ENCODE measurements at places on chromosomes 13 and 19.

DNA sequence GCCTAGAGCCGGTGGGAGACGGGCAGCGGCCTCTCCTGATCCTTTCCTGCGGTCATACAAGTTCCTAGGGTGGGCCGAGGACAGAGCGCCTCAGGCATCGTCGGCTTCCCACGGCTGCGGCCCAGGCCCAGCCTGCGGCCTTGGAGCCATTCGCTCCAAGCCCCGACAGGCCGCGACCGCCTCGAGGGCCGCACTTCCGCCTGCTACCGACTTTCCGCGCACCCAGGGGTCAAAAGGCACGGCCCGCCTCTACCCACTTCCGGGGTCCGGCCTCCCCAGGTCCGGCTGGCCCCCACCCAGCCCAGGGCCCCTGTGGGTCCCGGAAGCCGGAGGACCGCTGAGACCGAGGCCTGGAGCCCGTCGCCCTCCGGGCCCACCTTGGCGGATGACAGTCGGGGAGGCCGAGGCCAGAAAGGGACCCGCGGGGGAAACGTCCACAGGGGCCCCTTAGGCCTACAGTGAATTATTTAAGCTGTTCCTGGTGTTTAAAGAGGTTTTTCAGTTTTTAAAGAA is 16.2 kb downstream of the ZIC2 start:
- DNase-seq: no peak

GRCh38 chr13:78036841-78037240 is 118.2 kb upstream of the EDNRB start:
- DNase-seq: no peak

DNA sequence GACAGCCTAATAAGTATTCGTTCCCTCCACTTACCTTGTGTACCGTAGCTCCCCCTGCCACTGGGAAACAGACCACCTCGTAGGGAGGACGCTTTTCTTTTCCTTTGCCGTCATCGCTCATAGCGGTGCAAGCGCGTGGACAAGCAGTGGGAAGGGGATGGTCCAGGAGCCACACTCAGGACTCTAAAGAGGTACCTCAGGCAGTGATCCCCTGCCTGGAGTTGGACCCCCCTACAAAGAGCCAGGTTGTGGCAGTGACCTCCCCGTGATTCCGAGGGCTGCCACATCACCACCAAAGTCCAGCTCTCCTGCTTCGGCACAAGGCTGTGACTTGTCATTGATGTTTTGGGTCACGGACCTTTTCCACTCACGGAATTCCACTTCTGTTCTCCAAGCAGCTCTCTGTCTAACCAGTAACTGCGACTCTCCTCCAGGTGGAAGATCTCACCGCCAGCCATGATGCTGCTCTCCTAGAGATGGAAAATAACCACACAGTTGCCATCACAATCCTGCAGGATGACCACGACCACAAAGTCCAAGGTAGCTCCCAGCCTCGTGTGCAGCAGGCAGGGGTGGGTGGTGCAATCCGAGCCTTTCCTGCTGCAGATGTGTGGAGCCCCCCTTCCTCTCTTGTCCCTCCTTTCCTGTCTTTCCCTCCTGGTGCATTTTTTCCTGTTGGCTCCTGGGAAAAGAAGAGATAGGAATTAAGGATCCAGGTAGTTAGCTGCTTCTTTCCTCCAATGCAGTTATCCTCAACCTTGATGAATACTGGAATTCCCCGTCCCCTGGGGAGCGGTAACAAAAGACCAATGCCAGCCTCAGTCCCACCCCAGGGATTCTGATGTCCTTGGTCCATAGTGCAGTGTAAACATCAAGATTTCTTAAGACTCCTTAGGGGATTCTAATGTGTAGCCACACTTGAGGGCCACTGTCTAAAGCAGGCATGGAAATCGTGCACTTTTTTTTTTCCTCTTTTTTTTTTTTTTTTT is 107.7 kb downstream of the SLC7A1 start:
- DNase-seq: no peak

- no peak for DNase-seq
These were observed 24.0 kb upstream of the TBC1D4 start for GRCh38 chr13:75506018-75506417.

DNA sequence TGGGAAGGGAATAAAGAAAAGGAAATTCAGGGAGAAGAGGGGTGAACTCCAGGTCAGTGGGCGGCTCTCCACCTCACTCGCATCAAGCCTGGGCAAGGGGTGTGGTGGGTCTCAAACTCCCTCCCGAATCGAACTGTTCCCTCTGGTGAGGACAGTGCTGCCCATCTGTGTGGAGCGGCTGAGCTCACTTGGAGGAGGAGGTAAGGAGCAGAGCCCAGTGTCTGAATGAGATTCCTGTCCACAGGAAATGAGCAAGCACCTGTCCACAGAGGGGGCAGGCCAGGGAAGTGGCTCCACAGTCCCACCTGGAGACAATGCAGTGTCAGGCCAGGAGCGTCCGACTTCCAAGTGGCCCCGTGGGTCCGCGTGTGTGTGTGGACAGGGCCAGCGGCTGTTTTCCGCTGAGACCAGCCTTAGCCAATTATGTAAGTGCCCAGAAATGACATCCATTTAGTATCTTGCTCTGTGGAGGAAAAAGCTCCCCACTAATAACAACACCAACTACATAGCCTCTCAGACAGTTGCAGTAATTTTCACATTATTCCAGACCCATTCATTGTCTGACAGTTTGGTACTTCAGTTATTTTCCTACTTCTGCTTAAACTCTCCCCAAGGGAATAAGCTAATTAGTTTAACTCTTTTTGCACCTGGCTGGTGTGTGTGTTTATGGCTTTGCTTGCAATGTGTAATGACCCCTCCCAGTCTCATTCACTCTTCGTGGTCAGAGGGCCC is 114.6 kb downstream of the SOX1 start:
- no peak for DNase-seq

DNA sequence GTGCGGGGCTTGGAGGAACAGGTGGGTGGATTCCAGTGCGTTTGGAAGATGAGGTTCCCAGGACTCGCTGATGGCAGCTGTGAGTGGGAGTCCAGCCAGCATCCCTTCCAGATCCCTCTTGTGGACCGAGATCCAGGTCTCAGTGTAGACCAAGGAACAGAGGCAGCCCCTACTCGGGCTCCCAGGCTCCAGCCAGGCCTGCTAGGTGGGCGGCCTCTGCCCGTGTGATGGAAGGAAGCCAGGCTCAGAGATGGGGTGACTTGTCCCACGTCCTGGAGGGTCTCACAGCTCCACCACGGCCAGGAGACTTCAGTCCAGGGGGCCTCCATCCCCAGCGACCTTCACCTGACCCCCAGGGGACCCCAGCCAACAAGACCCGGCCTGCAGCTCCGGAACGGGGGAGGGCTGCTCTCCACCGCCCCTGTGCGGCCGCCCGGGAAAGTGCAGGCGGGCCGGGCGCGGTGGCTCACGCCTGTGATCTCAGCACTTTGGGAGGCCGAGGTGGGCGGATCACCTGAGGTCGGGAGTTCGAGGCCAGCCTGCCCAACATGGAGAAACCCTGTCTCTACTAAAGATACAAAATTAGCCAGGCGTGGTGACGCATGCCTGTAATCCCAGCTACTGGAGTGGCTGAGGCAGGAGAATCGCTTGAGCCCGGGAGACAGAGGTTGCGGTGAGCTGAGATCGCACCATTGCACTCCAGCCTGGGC is 729 bp upstream of the MADCAM1 start:
- no peak for DNase-seq

- DNase-seq: no peak
These were observed 145.1 kb downstream of the PCCA start for GRCh38 chr13:100234006-100234405.

DNA sequence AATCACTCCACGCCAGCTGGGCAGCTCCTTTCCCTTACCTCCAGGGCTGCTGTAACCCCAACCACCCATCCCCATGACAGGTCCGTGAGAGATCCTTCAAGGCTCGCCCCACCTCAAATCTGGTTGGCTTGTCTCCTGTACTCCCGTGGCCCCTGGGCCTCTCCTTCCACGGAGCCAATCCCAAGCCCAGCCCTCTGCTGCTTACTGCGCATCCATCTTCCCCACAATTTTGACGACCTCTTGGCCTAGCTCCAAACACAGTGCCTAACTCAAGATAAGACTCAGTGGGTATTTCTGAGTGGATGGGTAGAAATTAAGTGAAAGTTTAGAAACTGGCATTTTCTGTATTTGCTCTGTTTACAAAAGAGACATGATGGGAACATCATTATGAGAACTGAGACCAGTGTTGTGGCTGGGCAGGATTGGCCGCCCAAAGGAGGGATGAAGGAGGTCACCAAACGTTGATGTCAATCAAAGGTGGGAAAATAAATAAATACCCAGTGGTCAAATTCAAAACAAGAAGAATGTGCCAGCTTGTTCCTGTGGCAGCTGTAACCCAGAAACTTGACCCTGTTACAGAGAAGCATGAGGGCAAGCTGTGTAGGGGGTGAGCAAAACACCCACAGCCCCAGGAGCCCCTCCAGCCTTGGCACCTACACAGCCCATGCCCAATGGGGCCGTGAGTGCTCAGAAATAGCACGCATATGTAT is 162.2 kb downstream of the ABCC4 start:
- no peak for DNase-seq

GRCh38 chr13:27053902-27054595 is 117.6 kb downstream of the USP12 start:
- DNase-seq: no peak

GRCh38 chr19:2032296-2032941 is 16.9 kb upstream of the BTBD2 start:
- DNase-seq: no peak

GRCh38 chr19:53906211-53907192 is 2.6 kb upstream of the CACNG7 start:
- DNase-seq: no peak

- DNase-seq: no peak
These were observed 14.2 kb upstream of the LATS2 start for GRCh38 chr13:21075379-21076249.

GRCh38 chr19:43765109-43765876 is 10.5 kb upstream of the SMG9 start:
- no peak for DNase-seq

DNA sequence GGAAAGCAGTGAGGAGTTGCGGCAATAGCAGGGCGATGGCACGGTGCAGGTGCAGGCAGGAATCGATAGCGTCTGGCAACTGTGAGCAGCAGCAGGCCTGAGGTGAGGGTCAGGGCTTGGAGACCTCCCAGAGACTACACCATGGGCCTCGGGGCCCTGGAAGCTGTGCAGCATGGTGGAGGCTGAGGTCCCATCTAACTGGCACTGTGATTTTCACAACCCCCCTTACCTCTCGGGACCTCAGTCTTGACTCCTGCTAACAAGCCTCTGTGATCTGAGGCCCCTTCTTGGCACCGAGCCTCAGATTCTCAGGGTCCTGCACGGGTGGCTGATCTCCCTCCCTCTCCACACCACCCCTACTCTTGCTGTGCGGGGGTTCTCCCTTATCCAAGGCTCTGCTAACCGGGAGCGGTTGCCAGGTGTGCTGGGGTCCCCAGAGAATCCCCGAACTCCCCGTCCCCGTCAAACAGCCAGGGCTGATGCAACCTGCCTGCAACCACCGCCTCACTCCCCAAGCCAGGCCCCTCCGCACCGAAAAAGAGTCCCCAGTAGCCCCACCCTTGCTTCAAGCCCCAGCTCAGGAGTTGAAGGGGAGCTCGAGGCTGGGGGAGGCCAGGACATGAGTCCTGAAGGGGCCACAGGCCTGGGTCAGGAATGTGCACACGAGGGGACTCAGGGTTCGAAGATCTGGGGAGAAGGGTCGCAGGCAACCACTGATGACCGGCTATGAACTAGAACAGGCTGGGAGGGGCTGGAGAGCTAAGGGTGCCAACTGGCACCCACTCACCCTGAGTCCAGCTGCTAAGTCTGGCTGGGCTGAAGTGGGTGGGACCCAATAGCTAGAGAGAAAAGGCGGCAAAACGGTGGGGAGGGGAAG is 4.8 kb upstream of the ATF5 start:
- DNase-seq: no peak

GRCh38 chr19:46944918-46945628 is 74.6 kb upstream of the NPAS1 start:
- DNase-seq: no peak

- no peak for DNase-seq
These were observed 60.9 kb downstream of the STARD13 start for GRCh38 chr13:33224686-33225085.

DNA sequence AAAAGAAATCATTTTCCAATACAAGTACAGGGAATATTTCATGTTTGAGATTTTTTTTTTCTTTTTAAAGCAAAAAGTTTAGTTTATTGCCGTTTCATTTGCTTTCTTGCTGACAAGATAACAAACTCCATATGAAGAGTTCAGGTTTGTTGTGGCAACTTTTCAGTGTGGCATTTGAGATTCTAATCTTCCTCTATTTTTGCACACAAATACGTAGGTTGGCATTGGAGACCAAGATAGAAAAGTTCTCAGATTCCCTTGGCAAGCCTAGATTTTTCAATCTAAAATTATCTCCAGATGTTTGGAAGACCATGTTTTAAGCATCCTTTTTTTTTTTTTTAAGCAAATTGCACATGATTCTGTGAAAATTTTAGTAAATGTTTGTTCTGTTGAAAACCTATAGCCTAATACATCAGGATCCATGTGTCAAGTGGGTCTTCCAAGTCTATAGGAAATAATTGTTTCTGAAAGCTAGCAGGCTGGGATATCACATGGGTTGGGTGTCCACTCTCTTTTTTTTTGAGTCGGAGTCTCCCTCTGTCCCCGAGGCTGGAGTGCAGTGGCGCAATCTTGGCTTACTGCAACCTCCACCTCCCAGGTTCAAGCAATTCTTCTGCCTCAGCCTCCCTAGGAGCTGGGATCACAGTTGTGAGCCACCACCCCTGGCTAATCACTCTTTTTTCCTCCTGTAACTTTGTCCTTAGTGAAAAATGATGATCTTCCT is 2.6 kb downstream of the GARRE1 start:
- DNase-seq: no peak

Measured in NT2/D1 (cell line).